Hematopoietic multipotent progenitor cell treated with erythropoietin and hydrocortisone succinate and interleukin-3 and kit ligand, for 6 days (in vitro differentiated cells): ENCODE measurements at places on chromosomes 3 and 15.

- DNase-seq = no peak
Measured at GRCh38 chr3:108053067-108053466, 37.8 kb downstream of the CD47 start.

DNA sequence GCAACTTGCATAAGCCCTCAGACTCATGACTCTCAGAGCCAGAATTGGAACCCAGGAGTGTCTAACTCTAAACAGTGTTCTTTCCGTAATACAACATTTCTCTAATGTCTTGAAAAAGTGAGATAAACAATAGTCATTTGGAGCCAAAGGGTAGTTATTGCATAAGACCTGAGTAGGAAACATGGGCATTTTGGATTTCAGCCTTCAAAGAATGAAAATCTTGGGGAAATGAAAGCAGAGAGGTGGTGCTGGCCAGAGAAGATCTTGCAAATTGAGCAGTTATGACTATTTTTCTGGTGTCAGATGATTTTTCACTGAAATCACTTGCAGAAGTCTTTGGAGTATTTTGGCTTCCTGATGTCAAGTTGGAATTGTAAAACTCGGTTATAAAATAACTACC lies 379.4 kb downstream of the DIPK2A start:
- DNase-seq = no peak

DNA sequence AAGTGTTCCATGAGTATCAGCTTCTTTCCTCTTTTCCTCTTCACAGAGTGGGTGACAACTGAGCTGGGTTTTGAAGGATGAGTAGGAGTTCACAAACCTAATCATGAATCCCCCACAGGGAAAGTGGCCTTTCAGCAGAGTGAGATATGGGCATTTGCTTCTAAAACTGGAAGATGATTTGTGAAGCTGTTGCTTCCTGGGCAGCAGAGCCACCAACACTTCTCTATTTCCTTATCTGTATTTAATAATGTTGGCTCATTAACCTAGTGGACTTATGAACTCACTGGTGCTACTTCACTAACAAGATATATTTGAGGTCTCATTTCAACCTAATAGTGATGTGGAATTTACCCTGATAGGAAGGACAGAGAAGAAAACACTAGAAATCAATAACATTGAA lies 152.8 kb downstream of the SYNPR start:
- no peak for DNase-seq

- DNase-seq = peak; percentile 76
Measured at GRCh38 chr3:158809642-158810041, 7.8 kb downstream of the MFSD1 start.

DNA sequence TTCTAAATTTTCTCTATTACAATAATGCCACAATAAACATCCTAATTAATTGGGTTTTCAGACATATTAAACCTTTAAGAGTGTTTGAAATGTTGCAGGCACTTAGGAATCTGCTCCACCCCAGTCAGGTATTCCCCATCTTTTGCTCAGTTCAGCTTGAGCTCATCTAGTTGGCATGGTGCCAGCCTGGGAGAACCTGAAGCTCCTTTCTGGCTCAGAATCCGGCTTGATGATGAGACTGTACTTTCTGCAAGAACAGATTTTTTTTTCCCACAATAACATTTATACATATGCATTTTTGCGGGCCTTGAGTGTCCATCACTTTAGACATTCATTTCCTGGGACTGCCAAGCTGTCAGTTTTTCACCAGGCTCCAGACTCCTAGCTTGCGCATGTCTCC lies 7.7 kb upstream of the OXSR1 start:
- DNase-seq = no peak

DNA sequence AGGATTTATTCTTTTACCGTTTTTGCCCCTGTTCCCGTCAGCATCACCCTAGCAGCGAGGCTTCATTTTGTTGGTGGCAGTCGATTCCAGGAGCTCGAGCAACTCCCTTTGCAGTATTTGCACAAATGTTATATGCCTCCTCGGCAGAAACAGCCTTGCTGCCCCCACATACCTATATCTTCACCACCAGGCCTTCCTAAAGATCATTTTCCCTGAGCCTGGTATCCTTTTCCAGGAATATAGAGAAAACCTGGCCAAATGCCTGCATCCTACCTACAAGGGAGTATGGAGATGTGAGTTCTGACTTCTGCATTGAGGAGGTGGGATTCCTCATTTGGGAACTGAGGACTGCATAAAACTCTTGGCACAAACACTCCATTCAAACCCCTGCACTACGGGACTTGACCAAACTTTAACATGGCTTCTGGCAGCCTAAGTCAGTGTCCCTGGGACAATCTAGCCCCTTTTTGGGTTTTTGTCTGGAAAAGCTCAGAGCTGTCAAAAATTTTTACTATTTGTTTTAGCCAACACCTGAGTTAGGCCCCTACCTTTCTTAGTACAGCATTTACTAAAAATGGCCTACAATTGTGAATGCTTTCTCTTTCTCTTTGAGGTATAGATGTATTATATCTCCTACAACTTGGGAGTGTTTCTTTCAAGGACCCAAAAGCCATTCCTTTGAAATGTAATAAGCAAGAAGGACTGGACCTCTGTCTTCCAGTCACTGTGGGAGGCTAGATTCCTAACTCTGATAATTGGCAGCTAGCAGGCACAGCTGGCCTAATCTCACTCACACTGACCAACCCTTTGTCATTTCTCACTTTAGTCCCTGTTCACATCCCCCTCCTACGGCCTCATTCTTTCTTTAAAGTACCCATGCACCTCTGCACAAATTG lies 12.1 kb upstream of the UBE2Q2 start:
- peak; percentile 55 for DNase-seq

GRCh38 chr3:129699199-129699598 lies 92.7 kb upstream of the PLXND1 start:
- DNase-seq = peak; percentile 50

GRCh38 chr3:43503067-43503728 lies 118.6 kb downstream of the ANO10 start:
- peak; percentile 74 for DNase-seq

GRCh38 chr3:188034989-188035388 lies 119.0 kb upstream of the LPP start:
- no peak for DNase-seq
